ENCODE measurements at places on chromosomes 12 and 14.

GRCh38 chr14:39184628-39185255 lies 9.7 kb downstream of the PNN start:
- DNase-seq = no peak

GRCh38 chr12:98399532-98399931 lies 115.9 kb upstream of the TMPO start:
- DNase-seq = no peak

GRCh38 chr12:39617887-39618286 lies 1.7 kb downstream of the ABCD2 start:
- DNase-seq = no peak

DNA sequence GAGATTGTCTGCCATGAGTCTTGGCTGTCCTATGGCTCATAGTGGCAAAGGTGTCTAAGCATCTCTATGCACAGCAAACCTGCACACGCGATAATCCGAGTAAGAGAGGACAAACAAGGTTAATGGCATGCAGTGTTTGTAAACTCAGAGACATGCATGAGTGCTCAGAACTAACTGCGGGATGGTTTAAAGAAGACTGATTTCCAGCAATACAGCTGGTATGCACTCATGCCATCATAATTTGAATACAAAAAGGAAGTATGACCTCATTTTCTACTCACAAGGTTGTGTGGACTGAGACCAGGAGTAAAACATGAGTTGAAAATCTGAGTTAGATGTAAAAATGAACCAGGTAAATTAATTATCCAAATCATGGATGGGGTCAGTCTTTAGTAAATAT lies 16.6 kb upstream of the TCP11L2 start:
- no peak for DNase-seq

DNA sequence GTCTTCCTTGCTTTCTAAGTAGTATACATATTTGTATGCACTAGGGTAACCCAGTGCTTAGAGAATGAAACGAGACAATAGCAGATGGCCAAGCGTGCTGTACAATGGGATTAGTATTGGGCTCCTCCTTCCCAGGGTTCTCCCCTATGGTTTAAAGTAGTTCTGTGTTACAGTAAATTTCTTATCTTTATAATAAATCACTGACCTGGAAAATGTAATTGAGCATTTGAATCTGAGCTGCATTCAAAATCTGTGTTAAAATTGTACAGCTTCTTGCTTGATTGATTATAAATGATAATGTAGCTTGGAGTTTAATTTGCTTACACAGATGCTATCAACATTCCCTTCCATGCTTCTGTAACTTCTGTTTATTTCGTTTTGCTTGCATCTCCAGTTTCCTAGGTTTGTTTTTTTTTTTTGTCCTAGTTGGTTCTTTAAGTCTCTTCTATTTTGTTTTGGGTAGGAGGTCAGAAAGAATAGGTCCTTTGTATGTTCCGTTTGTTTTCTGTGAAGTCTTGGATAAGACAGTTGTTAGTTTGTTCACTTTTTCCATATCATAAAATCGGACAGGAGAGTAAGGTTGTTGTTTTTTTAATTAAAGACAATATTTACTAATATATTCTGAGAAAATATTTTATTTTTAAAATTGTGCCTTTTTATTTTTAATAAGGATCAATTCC lies 171.2 kb downstream of the ERC1 start:
- no peak for DNase-seq

GRCh38 chr12:83665634-83666218 lies 979.0 kb downstream of the TMTC2 start:
- DNase-seq = no peak

- DNase-seq = no peak
Observed at GRCh38 chr14:71890541-71890940, 41.7 kb upstream of the RGS6 start.

DNA sequence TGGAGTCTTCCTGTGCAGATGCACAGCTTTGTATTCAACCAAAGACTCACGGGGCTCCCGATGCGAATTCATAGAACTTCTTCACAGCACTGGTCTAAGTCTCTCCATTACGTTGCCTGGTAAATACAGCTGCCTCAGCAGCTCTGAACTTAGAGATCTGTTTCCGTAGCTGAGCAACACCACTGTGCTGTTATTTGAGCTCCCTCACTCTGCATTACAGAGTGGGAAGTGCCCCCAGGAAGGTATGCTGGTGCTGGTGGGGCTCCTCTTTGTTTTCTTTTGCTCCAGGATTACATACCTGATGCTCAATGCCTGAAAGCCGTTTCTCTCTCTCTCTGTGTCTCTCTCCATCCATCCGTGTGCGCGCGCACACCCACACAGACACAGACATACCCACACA lies 227.5 kb upstream of the RMST start:
- DNase-seq = peak; percentile 27
